ENCODE measurements at places on chromosomes 5 and 9. TPM values are rescaled to one million over a fixed set of nuclear protein-coding genes. Genes with fewer than 3 reads are reported as not detected.

The PRDM9 gene
- total RNA-seq = not detected

DNA sequence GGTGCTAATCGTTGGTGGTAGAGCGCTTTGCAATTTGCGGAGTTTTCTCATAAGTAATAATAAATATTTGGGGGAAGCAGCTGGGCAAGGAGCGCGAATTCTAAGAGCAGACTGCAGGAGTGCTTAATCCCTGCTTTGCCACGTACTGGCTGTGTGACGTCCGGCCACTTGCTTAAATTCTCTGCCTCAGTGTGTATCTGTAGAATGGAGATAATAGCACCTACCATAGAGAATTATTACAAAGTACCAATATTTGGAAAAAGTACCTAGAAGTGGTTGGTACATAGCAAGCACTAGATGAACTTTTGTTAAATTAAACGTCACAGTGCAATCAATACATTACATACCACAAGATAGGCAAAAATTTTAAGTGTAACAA lies 598 bp upstream of the TMED7 start:
- no peak for DNase-seq

DNA sequence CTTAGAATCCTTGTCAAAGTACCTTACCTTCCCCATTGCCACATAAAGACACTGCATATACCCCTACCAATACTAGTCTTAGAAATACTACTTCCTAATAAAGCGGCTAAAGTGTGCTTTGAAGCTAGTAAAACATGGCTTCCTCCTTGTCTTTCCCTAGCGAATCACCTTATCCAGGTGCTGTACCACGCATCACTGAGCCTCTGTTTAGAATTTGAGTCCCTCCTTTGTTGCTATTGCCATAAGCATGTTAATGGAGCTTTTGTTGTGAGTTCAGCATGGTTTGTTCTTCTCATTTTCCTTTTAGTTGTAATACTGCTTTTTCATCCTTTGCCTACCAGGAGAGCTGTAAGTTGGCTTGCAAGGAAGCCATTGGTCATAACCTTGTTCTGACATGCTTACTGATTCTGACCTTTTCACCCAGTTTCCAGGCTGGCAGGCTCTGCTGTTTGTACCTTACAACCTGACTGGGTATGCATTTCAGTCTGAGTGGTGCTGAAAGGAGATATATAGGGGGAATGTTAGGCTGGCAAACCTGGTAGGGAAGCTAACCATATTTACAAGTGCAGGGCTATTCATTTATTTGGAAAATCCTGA lies 49.8 kb downstream of the LMNB1 start:
- DNase-seq = no peak

DNA sequence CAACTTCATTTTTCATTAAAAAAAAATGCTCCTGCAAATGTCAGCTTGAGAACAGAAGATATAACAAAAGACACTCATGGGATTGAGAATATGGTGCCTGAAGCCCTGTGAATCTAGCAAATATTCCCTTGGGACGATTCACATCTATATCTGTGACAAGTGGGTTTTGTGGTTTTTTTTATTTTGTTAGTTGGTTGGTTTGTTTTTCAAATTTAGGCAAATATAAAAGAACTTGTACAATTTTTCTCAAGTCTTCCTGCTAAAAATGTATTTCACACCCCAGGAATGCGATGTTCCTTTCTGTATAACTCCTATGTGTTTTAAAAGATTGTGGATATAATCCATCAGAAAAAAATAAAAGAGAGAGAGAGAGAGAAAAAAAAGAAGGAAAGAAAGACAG lies 1061.8 kb upstream of the ARRDC3 start:
- no peak for DNase-seq

DNA sequence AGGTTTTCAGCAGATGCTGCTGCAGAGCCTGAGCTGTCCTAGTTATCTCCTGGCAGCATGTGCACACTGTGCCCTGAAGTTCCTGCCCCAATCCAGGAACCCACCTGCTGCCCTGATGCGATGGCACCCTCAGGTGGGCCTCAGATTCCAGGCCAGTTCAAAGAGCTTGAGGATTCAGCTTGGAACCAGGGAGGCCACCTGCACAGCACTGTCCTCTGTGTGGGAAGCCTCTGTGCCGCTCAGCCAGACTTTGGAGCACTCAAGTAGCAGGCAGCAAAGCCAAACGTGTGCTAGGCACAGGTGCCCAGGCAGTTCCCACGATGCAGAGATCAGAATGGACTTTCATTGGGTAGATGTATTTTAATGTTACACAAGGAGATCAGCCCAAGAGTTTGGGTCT lies 132.8 kb upstream of the RAPGEF1 start:
- DNase-seq = no peak

- DNase-seq = no peak
Observed at GRCh38 chr5:43161244-43161643, 30.8 kb upstream of the NIM1K start.

DNA sequence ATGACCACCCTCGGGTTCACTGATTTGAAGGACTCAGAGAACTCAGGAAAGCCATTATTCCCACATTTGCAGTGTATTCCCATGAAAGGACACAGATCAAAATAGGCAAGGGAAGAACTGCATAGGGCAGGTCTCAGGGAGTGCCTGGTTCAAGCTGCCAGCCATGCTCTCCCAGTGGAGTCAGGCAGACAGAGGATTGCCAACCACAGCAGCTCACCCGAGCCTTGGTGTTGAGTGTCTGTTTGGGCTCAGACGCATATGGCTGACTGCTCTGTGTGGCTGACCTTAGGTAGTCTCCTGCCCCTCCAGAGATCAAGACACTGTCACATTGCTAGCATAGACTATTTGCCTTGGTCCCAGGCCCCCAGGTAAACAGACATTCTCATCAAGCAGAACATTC lies 115.8 kb upstream of the OTULINL start:
- DNase-seq = no peak

DNA sequence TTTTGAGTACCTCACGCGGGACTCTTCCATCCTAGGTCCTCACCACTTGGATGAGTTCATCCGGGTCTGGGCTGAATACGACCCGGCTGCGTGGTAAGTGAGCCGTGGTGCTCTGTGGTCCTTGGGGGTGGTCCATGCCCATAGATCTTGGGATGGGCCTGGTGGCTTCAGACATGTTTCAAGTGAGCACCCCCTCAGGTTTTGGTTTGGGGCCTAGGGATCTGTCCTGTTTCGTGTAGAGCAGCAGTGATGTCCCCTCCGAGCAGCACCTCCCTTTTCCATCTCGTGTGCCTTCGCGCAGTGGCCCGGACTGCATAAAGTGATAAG lies 218.9 kb downstream of the CACNA1B start:
- peak; percentile 3 for DNase-seq

The GZMA gene
- total RNA-seq = not detected

- DNase-seq = no peak
Observed at GRCh38 chr9:87513161-87513560, 15.5 kb downstream of the DAPK1 start.

DNA sequence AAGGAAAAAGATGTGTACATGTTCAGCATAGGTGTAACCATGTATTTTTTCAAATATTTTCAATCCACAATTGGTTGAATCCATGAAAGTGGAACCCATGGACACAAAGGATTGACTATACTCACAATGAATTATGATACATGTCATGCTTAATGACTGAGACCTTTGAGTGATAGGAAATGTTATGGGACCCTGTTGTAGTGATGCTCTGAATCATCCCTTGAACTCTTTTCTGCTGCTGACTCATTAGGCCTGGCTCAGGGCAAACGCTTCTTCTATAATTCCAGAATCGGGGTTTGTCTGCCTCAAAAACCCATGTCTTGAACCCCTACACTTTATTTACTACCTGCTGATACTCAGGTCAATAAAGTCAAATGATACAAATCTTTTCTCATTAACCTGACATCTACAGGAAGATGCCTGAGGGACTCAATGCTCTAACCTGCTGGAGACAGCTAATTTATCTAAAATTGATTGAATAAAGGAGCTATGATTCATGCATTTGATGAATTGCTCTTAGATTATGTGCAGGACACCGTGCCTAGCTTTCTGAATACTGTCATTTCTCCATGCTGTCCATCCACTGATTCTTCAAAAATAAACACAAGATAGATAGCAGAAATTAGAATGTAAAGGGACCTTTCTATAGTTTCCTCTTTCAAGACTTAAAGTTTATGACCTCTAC lies 260.1 kb downstream of the PRELID2 start:
- DNase-seq = no peak

DNA sequence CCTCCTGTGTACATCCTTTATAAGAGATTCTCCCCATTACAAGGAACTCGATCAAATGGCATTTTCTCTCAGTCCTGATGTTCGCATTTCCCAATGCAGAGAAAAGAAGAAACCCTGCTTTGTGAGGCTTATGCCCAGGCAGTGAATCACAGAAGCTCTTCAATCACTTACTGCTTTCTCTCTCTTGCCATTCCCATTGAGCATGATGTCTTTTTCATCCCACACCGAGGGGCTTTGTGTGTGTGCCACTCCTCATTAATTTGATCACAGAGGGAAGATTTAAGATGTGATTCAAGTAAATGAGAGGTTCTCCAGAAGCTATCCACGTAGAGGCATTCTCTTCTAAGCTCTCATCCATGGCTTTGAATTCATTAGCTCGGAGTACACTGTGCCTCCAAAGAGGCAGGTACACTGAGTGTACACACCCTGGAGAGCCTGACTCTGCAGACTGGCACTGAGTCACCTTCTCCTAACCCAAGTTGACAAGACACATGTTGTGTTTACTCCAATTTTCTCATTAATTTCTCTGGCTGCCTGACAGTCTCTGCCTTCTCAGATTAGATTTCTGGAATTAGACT lies 45.4 kb downstream of the MFAP3 start:
- DNase-seq = no peak

DNA sequence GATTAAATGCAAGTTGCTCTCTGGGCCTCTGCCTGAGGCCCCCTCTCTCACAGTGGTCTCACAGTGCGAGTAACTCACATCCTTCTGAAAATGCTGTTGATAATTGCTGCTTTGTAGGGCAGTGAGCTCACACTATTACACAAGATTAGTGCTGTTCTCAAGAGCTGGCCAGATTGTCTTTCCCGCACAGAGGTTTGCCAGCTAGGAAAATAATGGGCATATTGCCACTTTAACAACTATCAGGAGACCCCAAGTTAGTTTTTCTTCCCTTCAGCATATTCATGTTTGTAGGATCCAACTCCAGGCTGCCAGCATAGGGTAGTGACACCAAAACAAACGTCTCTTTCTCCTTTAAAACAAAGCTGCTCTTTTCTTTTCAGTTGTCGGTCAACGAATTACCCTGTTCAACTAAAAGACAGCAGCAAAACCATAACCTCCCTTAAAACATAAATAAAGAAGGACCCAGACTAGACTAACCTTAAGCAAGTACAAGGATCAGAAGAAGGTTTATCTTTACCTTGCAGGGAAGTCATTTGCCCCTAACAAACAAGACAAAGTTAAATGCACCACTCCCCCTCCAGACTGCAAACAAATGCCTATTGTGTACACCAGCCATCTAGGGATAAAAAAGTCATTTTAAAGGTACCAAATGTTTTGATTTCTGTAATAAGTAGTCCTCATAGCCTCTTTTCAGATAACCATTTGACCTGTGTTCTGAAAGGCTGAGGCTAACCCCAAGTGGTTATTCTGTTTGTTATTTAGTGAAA lies 91.4 kb downstream of the VCAN start:
- no peak for DNase-seq

Data from WTC11 (cell line).